Mesendoderm (in vitro differentiated cells): ENCODE measurements at places on chromosomes 12 and 14.
A peak's percentile ranks its signal among the peaks of the same experiment; 100 is the strongest.

DNA sequence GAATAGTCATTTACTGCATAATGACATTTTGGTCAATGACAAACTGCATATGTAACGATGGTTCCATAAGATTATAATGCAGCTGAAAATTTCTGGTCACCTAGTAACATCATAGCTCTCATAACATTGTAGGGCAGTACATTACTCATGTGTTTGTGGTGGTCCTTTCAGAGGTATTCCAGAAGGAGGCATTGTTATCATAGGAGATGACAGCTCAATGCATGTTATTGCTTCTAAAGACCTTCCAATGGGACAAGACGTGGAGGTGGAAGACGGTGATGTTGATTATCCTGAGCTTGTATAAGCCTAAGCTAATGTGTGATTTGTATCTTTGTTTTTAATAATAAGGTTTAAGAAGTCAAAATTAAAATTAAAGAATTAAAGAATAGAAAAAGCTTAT is 43.8 kb upstream of the TSPAN11 start:
- peak; percentile 27 for DNase-seq

DNA sequence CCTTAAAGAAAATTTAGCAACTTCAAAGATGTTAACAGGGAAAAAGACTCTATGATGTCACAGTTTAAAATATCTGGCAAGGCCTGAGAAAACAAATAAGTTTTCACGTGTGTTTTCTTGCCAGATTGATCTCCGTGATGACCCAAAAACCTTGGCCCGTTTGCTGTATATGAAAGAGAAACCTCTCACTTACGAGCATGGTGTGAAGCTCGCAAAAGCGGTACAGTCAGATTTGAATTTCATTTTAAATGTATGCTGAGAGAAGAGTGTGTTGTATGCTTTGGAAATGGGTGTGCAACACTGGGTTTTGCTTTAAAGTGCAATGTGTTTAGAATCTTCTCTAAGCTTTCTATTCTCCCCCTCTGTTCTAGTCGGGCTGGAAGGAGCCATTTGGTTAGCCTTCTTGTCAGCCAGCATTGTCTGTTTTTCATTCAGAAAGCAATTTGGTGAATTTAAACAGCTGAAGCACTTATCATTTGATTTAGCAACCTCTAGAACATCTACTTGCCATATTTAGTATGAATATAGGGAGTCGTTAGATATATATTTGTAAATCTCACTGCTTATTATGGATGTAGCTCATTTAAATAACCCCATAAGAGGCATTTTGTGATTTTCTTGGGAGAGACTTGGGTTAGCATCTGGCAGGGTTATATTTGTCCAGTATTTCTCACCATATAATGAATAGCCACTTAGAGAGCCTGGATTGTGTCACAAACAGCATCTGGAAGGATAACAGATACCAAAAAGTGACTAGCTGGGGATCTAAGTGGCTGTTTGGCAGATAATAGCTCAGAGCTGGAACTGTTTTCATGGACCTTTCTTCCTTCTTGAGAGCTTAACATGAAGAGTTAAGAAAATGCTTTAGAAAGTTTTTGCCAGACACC is 35.5 kb downstream of the GPHB5 start:
- DNase-seq = no peak

DNA sequence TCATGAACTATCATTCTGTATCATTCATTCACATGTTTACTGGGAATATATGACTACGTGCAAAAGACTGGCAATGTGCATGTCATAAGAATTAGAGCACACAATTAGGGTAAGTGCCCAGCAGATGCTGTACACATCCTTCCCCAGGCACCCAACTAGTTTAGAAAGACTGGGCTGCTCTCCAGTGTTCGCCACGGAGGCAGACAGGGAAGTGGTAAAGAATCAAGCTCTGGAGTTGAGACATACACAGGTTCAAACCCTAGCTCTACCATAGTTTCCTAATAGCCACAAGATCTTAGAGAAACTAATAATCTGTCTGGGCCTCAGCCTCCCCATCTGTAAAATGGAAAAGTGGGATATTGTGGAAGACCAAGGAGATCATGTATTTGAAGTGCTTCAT is 6.8 kb downstream of the TMCC3 start:
- DNase-seq = no peak

DNA sequence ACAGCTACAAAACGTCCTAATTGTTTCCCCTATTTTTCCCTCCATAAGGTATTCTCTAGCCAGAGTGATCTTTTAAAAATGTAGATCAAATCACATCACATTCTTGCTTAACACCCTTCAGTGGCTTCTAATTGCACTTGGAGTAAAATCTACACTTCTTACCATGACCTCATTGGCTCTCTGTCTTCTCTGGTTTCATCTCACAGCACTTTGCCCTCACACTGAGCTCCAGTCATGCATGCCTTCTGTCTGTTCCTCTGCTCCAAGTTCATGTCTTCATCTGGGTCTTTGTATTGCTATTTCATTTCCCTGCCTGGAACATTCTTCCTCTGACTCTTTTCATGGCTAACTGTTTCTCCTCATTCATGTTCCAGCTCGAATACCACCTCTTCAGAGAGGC is 220.4 kb upstream of the GARIN6 start:
- no peak for DNase-seq

- DNase-seq = no peak
Measured at GRCh38 chr12:125129591-125130255, 64.5 kb downstream of the AACS start.

- DNase-seq = peak; percentile 96
Measured at GRCh38 chr12:109291521-109292341, 17.4 kb downstream of the FOXN4 start.
